ENCODE measurements at places on chromosomes 4 and X.

DNA sequence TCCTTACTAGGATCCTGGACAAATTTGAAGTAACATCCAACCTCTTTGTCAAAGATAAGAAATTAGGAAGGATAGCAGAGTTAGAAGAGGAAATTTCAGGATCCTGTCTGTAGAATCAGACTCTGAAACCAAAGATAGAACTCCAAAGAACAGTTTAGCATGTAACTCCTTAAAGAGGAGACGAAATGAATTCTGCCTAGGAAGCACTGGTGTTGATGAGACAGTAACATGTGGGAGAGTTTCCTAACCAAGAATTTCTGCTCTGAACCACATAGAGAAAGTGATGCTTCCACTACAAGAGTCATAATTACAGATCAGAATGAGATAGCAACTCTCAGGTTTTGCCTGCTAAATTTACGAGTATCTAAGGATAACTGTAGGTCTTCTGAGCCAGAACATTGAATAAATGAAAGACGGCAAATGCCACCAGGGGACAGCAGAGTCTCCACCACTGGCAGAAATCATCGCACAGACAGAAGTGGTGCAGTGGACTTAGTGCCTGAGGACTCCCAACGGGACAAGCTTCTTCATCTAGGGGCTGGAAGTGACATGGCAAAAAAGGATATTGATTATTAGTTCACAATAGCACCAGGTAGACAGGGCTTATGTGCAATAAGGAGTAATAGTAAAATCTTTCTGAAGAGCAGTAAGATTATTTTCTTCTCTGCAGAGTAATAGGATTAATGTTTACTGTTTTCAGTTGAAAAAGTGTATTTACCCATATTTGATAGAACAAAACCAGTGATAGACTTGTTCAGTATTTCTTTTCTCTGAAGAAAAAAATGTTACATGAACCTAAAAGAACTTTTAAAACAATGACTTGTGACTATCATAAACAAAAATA lies 6.7 kb upstream of the PPID start:
- DNase-seq = peak; percentile 13

DNA sequence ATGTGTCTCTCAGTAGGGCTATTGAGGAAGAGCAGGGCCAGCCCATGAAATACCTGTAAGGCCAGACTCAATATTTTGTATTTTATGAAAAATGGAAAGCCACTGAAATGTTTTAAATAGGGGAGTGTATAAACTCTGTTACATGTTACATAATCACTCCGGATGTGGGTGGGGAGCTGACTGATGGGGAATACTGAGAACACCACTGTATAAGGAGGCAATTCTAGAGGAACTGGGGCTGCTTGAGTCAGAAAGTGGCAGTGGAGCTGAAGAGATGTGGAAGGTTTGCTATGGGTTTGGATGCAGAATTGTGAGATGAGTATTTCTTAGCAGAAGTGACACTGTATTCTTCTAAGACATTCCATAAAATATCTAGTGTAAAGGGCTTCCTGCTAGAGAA lies 647.8 kb upstream of the LCORL start:
- no peak for DNase-seq

- DNase-seq = no peak
These were observed 95.1 kb downstream of the RASL11B start for GRCh38 chr4:52957220-52957686.

GRCh38 chr4:110139815-110140214 lies 58.6 kb downstream of the ELOVL6 start:
- no peak for DNase-seq

GRCh38 chrX:44432641-44433040 lies 89.2 kb upstream of the EFHC2 start:
- no peak for DNase-seq

DNA sequence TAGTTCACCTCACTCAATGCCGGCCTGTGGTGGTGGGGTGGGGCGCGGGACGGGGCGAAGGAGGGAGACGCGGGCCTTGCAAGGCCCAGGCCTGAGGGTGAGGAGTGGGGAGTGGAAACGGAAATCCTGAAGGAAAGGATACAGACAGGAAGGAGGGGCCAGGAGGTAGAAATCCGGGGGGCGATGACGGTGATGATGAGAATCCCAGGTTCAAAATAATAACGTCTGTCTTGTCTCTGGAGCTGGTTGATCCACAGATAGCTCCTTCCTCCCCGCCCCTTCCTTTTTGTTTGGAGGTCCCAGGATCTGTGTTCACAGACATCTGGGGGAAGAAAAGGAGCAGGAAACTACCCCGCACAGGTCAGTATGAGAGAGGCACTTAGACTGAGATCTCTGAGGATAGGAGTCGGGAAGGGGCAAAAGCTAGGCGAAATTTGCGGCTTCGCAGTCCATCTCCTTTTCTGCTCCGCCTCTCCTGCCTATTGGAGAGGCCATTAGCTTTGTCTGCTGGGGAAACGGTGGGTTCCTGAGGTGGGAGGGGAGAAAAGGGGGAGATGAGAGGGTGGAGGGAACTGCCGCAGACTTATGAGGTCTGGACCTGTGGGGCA lies 746 bp downstream of the TCEAL7 start:
- DNase-seq = no peak

DNA sequence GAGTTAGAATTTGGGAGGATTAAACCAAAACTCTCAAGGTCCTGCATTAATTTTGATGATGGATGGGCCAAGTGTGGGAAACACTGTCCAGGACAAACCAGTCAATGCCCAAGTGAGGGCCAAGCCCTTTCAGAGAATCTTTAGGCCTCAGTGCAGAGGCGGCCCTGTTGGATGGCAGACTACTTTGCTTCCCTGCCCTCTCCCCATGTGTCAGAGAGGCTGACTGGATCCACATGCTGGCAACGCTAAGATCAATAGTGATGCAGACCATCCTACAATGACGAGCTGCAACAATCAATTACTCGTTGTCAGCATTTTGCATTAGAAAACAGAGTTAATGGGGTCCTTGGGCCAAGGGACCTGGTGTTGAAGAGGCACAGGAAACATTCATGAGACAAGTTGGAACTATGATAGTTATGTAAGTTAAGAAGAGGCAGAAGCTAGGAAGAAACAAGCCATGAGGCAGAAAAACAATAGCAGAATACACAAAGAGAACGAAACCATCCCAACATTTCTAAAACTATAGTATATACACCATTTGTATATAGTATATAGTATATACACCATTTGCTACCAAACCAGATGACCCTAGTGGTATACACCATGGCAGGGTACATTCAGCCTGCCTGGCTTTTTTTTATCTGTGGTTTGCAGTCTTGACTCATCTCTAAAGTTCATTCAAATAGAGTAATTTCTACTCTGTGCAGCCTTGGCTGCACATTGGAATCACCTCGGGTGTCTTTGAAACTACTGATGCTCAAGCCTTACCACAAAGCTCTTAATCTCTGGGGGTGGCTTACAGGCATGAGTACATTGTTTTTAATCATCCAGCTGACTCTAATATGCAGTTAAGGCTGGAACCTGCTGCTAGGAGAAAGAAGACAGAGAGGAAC lies 147.7 kb upstream of the GYPA start:
- DNase-seq = no peak

Data from stimulated activated CD8-positive, alpha-beta memory T cell treated with anti-CD3 and anti-CD28 coated beads, Interleukin-4, amount 100 ng/mL, for 4 hours (primary cell).